ENCODE measurements at places on chromosomes 4 and X.

- DNase-seq: no peak
Observed at GRCh38 chr4:113495790-113496189, 265.7 kb downstream of the CAMK2D start.

DNA sequence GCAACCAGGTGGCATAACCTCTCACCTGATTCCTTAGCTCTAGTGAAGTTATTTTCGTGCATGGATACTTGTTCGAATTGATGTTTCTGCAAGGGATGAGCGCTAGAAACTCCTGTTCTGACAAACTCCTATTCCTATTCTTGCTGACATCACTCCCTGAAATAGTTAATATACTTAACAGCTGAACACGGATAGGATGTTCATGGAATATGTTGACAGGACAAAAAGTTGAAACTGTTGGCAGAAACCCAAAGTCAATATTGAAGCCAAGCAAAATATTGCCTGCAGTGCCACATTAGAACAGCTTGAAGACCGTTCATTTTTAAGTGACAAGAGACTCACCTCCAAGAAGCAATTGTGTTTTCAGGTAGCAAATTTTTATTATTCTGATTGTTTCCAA lies at the start of gene KLKB1:
Gene KLKB1 (plus strand): TSS at position 287 of the 400 bp plus-strand sequence. CDS start 689 bp downstream, outside the sequence.
- DNase-seq: no peak

DNA sequence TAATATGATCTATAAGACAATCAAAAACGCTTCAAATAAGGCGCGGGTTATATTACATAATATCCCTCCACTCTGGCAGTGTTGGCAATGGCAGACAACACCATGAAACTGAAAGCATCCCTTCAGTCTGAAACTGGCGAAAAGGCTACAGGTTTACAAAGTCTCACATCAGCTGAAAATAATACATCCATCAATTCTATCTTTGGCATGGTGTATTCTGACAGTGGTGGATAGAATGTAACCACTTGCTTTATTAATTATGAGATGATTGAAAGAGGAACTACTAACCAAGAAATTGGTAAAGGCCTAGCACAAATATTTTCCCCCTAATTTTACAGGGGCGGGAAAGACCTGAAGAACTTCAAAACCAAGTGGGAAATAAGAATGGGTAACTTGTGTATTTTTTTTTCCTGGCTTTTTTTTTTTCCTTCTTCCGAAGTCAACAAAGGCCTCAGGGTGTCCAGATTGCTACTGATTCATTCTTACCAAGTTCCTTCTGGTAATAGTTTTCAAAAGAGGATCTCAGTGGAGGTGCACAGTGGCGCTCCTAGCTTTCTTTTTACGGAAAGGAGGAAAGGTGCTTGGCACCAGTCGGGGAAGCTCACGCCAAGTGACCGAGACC lies 728 bp downstream of the UBA6 start:
- DNase-seq: no peak

- no peak for DNase-seq
Observed at GRCh38 chr4:5793514-5793913, 82.5 kb downstream of the EVC start.

DNA sequence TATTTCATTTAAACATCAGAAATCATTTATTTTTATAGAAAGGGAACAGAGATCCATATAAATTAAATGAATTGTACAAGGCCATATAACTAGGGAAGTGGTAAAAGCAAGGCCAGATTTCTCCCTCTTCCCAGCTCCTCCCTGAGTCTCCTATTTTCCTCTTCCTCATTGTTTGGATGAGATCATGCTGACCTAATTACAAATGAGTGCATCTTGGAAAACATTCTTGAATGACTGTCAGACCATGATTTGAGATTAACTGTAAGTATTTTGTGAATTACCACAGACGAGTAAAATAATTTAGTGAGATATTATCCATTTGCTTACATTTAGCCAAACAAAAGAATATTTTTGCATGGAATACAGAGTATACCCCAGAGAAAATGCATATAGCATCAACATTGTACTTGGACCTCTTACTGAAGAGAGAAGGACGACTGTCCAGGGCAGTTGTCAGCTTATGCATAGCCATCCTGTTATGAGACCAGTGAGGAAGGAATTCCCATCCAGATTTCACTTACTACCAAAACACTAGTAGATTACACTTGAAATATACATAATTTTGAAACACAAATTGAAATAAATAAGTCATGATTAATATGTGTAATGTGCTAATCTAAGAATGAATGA lies 47.3 kb downstream of the SLAIN2 start:
- no peak for DNase-seq

DNA sequence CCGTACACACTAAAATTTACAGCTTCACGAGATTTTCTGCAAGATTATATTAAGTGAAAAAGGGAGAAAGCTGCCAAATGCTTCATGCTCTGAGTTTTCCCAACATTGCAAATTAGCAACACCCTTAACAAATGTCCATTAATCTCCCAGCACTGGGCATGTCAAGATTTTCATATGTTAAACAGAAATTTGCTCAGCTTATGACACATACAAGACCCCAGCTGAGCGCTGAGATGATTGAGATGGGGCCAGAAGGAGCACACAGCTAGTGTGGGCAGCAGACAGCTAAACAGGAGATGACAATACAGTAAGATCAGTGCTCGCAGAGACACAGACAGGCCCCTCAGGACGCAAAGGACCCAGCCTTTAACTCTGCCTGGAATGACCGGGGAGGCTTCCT lies 208.8 kb downstream of the STK32B start:
- no peak for DNase-seq

All from stimulated activated CD4-positive, alpha-beta T cell treated with anti-CD3 and anti-CD28 coated beads, Interleukin-2, amount 100 ng/mL, for 24 hours (primary cell).